Stimulated activated CD8-positive, alpha-beta memory T cell treated with anti-CD3 and anti-CD28 coated beads, Interleukin-15, amount 100 ng/mL, for 48 hours (primary cell): ENCODE measurements at places on chromosomes 6 and 20.

DNA sequence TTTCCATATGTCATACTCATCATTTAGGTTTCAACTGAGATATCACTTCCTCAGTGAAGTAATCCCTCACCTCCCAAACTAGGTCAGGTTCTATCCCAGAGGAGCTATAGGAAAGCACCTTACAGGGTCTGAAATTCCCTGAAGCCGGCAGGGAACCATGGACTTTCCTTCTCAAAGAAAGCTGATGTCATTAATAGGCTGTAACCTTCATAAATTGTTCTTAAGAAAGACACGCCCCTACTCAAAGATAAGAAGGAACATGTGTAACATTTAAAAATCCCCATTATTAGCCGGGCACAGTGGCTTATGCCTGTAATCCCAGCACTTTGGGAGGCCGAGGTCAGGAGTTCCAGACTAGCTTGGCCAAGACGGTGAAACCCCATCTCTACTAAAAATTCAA is 50.0 kb upstream of the RNGTT start:
- no peak for DNase-seq

- no peak for DNase-seq
Observed at GRCh38 chr6:28811873-28812272, 111.9 kb downstream of the TRIM27 start.

DNA sequence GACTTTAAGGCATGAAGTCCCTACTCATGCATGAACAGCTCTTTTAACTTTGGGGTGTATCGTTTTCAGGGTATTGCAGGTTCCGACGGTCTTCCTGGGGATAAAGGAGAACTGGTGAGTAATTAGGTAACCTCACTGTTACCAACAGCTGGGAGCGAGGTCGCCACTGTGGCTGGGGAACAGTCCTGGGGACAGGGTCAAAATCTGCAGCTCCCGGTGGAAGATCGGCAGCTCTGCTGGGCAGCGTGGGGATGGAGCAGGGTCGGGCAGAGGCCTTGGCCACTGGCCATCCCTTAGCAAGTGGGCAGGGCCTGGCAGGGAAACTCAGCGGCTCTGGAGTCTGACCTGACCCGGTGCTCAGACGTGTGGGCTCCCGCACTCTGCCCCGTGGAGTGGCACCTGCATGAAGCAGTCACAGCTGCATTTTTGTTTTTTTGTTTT is 16.1 kb downstream of the COL9A3 start:
- DNase-seq = no peak

DNA sequence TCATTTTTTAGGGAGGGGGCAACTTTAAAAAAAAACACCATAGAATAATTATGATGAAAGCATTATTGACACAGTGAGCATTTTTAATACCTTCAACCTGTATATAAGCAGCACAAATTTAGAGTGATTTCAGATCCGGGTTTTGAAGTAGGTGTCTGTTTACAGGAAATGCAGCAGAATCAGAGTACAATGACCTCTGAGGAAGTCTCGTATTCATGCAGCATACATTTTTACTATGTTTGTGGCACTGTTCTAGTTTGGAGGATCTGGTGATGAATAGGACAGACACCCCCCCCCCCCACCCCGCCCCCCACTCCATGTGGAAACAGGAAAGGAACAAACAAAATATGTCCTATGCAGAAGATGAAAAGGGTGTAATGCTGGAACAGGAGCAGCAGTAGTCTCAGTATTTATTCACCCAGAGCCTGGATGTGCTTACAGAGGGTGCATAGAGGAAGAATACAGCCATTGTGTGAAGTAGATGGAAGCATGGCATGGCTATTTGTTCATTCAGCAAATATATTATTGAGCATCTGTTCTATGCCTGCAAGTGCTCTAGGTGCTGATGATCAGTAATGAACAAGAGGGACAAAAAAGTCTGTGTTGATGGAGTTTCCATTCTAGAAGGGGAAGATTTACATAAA is 19.7 kb downstream of the VAPB start:
- DNase-seq = no peak

DNA sequence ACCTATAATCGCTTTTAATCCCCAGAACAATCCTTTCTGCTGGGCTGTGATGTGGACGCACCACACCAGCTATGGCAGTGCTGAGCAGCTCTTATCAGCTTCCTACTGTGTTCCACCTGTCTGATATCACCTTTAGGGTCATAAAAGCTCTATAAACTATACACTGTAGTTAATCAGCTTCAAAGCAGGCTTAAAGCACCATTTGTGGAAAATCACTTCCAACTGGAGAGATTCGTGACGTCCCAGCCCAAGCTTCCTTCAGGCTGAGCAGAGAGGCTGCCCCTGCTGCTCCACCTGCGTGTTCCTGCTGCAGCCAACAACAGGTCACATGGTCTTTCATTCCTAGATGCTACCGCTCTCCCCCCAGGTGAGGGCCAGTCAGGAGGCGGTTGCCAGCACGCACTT is 156.5 kb downstream of the SMOC2 start:
- no peak for DNase-seq

- no peak for DNase-seq
Observed at GRCh38 chr20:38321959-38322598, 18.1 kb downstream of the BPI start.

DNA sequence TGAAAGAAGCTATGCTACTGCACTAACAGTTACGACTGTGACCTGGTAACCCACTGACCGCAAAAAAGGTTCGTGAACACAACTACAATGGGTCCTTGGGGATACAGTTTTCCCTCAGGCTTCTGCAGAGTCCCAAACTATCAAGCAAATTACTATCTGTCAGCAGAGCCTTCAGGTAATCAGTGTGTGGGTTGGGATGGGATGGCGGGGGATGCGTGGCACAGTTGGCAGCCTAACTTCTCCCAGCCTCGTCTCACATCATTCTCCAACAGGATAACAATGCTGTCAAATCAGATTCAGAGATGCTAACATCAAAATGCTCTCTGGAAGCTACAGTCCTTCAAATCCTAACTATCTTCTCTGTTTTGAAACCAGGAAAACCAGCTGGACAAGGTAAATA is 102.3 kb downstream of the EPM2A start:
- DNase-seq = no peak

DNA sequence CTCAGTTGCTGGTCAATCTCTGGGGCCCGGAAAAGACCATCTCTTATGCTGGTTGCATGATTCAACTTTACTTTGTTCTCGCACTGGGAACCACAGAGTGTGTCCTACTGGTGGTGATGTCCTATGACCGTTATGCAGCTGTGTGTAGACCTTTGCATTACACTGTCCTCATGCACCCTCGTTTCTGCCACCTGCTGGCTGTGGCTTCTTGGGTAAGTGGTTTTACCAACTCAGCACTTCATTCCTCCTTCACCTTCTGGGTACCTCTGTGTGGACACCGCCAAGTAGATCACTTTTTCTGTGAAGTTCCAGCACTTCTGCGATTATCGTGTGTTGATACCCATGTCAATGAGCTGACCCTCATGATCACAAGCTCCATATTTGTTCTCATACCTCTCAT is 4.3 kb downstream of the OR2J3 start:
- no peak for DNase-seq

DNA sequence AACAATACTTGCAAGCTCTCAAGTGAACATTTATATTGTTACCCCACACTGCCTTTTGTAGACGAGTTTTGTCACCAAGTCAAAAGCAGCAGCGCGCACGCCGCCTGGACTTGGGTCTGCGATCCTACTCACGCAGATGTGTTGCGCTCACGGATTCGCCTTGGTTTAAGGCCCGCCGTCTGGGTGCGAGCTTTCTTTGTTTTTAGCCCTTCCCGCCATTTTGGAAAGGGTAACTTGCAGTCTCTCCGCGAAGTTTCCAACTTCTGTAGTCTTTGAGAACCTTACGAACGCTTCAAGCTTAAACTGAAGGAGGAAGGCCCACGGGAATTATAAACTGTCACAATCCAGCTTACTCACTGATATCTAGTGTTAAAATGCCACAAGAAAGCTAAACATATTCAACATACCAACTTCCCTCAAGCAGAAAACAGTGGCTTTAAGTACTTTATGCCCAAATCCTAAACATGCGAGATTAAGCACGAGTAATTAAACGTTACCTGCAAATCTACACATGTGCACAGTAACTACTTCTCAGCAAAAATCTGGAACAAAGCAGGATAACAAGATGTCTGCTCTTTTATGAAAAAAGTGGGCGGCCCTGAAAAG is 80.4 kb upstream of the BTN3A2 start:
- DNase-seq = peak; percentile 32

- DNase-seq = no peak
Observed at GRCh38 chr6:33429750-33430052, 9.8 kb downstream of the SYNGAP1 start.

- DNase-seq = no peak
Observed at GRCh38 chr6:125658136-125658535, 91.3 kb upstream of the HEY2 start.

- no peak for DNase-seq
Observed at GRCh38 chr6:158457131-158457530, 102.8 kb upstream of the TMEM181 start.

DNA sequence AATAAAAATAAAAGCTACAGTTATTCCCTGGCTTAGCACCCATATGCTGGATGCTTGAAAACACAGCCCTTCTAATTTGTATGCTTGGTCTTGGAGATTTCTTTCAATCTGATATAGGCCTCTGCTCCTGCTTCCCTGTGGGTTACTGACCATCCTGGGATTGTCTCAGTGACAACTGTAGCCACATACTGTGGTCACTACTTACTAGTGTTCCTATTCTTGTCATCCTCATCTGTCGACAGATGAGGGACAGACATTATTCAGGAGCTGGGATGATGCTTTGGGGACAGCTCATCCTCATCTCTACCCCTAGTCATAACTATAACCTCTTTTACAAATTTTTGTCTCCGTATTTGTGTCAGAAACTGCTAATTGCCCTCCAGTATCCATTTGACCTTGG is 388.9 kb upstream of the MAP3K7 start:
- no peak for DNase-seq

- DNase-seq = no peak
Observed at GRCh38 chr6:153302133-153302532, 171.1 kb upstream of the RGS17 start.

DNA sequence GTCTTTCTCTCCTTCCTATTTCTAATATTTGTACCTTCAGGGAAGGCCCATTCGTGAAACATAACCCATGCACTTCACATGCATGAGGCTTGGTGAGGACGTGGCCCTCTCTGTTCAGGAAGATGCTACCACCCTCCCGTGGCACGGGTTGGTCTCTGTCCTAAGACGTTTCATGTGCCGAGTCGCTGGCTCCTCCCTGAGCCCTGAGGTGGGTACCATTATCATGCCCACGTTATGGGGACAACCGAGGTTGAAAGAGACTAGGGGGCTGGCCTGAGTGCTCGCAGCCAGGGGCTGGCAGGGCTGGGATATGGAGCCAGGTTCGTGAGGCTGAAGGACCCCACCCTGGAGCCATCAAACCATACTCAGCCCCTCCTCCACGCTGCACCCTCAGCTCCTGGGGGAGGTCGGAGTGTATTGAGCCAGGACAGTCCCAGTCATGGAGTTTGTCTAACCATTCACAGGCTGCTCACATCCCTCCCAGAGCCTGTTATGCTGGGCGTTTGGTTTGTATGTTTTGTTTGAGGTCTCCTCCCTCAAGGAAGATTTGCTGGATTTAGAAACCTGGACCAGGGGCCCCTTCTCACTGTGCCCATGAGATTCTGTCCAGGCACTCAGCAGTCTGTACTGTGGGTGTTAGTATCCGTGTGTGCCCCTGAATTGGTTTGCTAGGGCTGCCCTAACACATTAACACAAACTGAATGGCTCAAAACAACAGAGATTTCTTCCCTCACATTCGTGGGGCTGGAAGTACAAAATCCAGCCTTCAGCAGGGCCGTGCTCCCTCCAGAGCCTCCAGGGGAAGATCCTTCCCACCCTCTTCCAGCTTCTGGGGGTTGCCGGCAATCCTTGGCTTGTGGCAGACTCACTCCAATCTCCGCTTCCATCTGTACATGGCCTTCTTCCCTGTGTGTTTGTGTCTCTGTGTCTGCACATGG is 88.3 kb downstream of the ANKRD60 start:
- no peak for DNase-seq
